ENCODE measurements at places on chromosomes 11 and 22.

GRCh38 chr11:20111871-20112270 is 48.4 kb downstream of the DBX1 start:
- DNase-seq, result no peak

DNA sequence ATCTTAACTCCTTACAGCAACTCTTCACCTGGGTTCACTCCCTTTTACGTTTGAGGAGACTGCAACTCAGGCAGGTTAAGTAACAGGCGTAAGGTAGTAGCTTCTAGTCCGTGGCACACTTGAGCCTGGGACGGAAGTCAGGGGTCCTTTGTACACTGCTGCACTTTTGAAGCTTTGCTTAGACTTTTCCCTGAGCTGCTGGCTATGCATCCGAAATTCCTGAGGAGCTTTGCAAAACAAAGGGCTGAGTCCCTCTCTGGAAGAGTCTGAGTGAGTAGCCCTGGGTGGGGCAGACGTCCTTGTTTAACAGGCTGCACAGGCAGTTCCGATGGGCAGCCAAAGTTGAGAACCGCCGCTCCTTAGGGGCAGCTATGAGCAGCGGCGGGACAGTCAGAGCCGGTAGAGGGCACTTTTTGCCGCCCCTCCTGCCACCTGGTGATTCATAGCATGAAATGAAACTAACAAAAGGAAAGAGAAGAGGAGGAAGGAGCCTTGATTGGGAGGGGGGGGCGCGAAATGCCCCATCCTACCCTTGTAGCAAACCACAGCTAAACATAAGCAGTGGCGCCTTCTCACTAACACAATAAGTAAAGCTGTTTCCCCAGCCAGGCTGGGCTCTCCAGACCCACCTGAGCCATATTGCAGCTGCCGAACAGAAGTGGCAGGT is 1.4 kb downstream of the TMEM109 start:
- DNase-seq, result no peak

GRCh38 chr22:26168939-26169314 is 335 bp upstream of the SEZ6L start:
- DNase-seq, result no peak

DNA sequence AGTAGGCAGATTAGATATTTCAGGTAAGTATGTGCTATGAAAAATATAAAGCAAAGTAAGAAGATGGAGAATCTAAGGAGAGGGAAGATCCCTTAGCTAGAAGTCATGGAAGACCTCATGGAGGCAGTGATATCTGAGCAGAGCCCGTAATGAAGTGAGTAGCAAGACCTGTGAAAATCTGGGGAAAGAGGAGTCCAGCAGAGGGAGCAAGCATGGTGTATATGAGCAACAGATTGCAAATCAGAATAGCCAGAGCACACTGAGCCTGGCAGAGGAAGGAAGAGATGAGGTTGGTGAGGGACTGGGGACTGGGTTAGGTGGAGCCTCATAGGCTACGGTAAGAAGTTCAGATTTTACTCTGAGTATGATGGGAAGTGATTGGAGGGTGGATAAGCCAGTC is 9.4 kb downstream of the LHFPL7 start:
- no peak for DNase-seq

DNA sequence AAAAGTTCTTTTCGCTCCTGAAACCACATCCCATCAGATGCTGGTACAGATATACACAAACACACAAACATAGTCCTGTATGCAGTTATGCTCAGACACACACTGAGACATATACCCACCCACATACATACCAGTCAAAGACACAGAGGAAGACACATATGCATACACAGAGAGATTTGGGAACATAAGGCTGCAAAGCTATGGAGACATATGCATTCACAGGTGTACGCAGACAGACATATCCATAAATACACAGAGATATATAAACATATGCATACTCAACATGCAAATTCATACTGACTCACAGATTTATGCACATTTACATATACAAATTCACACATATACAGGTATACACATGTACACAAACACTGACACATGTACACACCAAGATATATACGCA is 6.0 kb downstream of the PRG3 start:
- DNase-seq, result no peak

DNA sequence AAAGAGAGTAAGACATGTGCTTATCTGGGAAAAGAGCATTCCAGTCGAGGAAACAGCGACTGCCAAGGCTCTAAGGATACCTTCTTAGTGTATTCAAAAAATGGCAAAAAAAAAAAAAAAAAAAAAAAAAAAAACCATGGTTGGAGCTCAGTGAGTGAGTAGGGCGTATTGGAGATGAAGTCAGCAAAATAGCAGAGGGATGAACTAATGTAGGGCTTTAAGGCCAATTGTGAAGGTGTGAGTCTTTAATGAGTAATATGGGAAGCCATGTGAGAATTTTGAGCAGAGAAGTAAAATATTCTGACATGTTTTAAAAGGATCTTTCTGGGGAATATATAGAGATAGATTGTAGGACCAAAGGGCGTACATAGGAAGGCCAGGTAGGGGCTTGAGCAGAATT is 498.6 kb upstream of the ISX start:
- DNase-seq, result no peak
